ENCODE measurements at places on chromosomes 7 and 10.

- DNase-seq: no peak
Observed at GRCh38 chr10:10726101-10726500, 291.6 kb upstream of the CELF2 start.

- no peak for DNase-seq
Observed at GRCh38 chr10:74244097-74244685, 93.2 kb downstream of the ADK start.

- no peak for DNase-seq
Observed at GRCh38 chr10:66167816-66168215, 758.0 kb upstream of the LRRTM3 start.

DNA sequence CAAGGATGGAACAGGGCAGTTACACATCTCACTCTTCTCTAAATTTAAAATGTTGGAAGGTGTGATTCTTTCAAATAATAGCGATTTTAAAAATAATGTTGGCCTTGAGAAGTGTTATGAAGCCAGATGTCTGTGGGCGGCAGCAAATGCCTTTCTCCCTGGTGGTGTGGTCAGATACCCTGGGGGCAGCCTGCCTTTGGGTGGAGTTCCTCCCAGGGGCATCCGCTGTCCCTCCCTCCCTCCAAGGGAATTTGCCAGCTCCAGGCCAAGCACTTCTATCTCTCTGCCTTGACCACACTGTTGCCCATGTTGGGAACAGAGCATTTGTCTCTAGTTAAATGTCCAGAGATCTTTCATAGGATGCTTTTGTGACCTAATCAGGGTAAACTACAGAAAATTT lies 121.4 kb downstream of the POU6F2 start:
- no peak for DNase-seq

DNA sequence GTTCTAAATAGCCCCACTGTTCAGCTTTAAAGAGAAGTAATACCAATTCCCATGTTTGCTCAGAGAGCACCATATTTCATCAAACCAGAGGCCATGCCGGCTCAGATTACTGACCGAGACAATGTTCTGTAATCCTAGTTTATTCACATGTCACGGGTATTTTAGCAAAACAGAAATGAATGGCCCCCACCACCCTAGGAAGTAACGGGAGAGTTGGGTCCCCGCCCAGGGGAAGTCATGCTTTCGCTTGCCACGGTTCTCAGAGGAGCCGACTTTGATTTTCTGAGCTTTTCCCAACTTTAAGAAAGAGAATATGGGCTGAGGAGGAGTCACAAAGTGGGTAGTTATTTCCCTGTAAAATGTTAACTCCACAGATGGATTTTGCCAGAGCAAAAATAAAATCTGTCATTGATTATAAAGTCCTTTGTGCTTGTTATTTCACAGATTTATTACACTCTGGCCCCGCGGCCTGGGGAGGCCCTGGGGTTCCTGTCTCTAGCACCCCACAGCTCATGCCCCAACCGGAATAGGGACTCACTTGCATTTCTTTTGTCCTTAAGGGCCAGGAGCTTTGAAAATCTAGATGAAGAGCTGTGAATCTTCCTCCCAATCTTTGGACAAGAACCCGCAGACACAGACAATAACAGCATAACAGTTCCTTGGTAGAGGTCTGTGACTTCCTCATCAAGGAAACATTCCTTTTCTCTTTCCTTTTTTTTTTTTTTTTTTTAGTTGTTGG lies 3.7 kb upstream of the GDF10 start:
- no peak for DNase-seq

DNA sequence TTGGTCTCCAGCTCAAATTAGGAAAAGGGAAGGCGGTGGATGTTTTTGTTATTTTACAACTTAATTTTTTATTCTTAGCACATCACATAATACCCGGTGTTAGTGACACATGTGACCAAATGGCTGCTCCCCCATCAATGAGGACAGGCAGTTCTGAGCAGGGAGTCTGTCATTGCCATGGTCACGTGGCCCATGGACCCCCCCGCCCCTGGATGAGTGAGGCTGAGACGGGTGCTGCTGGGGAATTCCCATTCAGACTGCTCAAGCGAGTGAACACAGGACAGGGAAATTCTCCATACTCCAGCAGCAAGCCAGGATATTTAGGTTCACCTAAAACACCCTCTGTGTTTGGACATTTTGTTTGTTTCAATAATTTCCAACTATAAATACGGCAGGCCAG lies 34.7 kb upstream of the SLC35B4 start:
- DNase-seq: no peak

GRCh38 chr7:44769376-44769775 lies 20.7 kb downstream of the ZMIZ2 start:
- no peak for DNase-seq

GRCh38 chr10:61812052-61812721 lies 89.3 kb upstream of the ARID5B start:
- DNase-seq: no peak

- DNase-seq: no peak
Observed at GRCh38 chr10:121838149-121838548, 89.7 kb downstream of the ATE1 start.

DNA sequence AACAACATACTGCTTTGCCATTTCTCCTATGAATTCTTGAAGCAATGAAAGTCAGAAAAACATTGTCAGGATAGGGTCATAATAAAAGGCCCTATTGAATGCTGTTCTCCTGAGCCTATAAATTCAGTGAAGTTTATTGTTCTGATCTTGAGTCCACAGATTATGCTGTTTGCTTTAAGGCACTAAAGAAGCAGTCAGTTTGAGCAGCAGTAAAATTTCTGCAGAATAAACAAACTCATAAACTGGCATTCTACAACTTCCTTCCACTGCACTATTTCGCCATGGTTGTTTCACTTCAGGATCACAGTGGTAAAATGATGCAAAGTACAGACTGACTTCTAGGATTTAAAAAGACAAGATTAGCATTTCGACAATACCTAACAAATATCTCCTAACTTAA lies 503.2 kb downstream of the SH2D4B start:
- DNase-seq: no peak

DNA sequence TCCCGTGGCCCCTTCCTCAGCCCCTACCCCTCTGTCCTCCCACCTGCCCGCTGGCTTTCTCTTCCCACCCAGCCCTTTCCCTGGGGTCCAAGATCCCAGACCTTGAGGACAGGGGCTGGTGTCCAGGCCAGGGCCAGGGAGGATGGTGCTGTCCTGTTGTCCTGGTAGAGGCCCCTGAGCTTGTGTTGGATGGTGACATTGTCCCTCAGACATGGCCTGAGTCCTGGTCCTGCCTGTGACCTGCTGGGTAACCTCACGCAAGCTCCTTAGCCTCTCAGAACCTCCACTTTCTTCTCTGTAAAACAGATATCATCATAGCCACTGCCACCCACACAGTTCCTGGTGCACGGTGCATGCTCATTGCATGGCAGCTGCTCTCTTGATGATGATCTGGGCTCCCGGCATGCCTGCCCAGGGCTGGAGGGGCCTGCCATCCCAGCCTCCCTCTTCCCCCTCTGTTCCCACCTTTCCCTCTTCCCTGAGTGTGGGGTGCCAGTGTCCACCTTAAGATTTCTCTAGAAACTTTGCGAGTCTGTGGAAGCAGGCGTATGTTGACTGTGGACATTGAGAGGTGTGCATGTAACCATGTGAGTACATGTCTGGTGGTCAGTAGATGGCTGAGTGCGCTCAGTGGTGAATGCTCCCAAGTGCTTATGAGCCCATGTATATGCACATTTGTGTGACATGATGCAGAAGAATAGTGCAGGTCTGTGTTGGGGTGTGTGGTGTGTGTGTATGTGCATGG lies 60.4 kb downstream of the NEURL1 start:
- DNase-seq: peak; percentile 4

DNA sequence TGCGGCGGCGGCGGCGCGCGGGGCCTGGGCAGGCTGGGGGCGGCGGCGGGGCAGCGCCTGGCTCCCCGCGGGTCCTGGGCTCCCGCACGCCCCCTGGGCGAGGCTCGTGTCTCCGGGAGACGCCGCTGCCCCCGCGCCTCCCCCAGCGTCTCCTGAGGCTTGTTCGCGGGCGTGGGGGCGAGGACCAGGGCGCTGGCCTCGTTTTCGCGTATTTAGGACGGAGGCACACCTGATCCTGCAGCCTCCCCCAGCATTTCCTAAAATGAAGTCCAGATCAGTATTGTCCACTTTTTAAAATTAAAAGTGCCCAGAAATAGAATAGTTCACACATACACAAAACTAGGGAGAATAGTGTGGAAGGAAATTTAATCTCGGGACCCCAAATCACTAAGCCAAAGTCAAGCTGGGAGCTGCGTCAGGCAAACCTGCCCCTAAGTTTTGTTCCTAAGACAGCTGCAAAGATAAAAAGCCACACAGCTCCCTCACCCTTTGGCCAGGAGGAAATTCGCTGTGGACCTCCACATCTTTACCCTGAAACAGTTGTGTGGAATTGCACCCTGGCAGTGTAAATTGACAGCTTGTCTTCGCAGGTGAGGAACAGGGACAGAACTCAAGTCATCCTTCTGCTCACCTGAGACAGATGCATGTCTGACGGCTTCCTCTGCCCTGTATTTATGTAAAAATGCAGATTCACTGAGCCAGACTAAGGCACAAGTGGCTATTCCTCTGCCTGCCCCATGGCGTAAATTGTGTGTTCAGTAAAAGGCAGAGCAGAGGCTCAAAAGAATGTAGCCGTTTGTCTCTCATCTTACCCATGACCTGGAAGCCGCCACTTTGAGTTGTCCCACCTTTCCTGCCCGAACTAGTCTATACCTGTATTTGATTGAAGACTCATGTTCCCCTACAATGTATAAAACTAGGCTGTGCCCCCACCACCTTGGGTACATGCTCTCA lies 740 bp downstream of the GALNT11 start:
- DNase-seq: no peak

- no peak for DNase-seq
Observed at GRCh38 chr10:52258799-52259425, 55.2 kb upstream of the DKK1 start.

DNA sequence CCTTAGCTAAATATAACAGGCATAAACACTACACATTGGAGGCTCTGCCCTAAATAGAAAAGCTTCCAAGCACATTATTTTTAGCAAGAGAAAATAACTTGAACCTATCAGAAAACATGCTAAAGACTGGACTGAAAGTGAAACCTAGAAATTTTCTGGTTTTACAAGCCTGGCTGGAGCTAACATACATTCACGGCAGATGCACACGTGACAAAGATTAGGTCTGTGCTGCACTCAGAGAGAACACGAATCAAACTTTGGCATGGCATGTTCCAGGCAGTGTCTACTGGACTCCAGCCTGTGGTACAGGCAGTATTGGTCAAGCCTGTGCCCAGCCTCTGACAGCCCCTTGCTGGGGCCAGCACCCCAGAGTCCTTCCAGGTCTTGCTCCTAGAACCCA lies 94.1 kb upstream of the PCBD1 start:
- no peak for DNase-seq

DNA sequence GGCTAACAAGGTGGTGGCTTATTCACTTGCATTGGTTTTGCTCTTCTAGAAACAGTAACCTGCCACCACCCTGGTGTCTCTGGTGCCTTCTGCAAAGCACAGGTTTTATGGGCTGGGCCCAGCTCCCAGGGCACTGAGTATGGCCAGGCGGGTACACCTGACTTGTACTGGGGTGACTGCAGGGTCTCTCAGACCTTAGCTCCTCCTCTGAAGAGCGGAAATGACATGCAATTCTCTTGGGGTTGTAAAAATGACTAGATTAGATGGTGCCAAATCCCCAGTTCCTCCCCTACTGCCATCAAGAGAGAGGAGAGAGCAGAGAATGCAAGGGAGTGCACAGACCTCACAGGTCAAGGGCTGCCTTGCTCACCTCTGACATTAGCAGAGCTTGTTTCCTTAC lies 14.7 kb downstream of the ESYT2 start:
- DNase-seq: no peak

DNA sequence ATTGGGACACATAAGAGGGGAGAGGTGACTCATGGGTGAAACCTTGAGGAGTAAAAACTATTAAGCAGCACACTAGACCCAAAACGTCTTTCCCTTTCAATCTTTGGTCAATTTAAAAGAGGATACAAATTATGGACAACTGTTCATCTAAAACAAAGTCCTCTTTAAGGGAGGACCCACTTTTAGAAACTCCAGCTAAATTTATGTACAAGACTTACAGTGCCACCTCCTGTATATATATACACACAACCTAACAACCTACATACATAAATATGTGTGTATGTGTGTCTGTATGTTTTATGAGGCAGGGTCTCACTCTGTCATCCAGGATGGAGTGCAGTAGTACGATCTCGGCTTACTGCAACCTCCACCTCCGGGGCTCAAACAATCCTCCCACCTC lies 18.1 kb upstream of the ZC3HAV1 start:
- no peak for DNase-seq

GRCh38 chr10:37057261-37057660 lies 68.1 kb upstream of the ANKRD30A start:
- no peak for DNase-seq
